ENCODE measurements at places on chromosomes 6 and 20.
A peak's percentile ranks its signal among the peaks of the same experiment; 100 is the strongest.

DNA sequence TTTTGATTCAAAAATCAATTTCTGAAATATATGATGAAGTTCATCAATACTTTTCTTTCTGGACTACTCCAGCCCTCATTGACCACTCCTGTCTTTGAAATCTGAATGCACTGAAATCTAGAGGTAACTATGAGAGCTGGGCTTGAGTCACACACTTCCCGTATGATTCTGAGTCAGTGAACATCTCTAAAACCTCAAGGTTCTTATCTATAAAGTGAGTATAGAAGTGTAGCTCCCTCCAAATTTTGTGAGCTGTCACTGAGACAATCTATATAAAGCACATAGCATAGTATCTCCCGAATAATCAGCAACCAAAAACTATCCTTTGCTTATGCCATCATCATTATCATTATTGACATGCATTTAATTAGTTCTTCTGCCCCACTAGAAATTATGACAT is 182.4 kb downstream of the TSHZ2 start:
- DNase-seq = no peak

DNA sequence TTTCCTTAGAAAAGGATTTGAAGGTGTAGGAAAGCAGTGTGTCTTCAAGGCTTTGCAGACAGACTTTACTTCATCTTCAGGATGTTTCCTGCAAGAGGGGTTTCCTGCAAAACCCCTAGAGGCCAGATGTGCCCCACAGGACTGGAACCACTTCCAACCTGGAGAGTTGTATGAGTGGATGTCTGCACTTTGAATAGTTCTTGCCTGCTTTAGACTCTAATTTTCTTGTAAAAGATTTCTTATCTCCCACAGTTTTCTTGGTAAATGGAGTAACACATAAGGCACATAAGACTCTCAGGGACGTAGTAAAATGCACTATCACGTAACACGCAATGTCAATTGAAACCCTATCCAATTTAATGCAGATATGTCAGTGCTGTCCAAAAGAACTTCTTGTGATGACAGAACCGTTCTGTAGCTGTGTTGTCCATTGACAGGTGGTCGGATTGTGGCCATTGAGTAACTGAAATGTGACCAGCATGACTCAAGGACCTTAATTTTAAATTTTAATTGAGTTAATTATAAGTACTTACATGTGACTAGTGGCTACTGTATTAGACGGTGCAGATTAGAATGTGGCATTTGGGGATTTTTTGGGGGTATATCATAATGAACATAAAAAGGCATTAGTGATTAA is 118.7 kb downstream of the JARID2 start:
- DNase-seq = no peak

DNA sequence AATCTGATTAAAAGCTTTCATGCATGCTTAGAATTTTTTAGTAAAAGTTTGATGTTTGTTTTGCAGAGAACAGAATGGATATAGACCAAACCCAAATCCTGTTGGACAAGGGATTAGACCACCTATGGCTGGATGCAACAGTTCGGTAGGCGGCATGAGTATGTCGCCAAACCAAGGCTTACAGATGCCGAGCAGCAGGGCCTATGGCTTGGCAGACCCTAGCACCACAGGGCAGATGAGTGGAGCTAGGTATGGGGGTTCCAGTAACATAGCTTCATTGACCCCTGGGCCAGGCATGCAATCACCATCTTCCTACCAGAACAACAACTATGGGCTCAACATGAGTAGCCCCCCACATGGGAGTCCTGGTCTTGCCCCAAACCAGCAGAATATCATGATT is 133.6 kb downstream of the NCOA3 start:
- DNase-seq = no peak

DNA sequence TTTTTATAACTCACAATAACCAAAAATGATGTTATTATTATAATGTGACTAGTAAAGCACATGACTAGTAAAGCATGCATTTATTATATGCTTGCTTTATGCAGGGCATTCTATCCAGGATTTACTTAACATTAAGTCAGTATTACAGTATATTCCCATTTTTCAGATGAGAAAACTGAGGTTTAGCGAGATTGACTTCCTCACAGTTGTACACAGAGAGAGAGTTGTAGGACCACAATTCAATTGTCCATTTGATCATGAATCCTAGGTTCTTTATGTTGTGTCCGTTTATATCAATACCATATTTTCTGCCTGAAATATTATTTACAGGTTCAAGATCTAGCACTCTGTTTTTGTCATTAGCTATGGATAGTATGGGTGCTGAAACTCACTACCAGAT is 301.5 kb downstream of the PRL start:
- no peak for DNase-seq

- no peak for DNase-seq
Measured at GRCh38 chr6:85461798-85462170, 11.9 kb downstream of the NT5E start.

DNA sequence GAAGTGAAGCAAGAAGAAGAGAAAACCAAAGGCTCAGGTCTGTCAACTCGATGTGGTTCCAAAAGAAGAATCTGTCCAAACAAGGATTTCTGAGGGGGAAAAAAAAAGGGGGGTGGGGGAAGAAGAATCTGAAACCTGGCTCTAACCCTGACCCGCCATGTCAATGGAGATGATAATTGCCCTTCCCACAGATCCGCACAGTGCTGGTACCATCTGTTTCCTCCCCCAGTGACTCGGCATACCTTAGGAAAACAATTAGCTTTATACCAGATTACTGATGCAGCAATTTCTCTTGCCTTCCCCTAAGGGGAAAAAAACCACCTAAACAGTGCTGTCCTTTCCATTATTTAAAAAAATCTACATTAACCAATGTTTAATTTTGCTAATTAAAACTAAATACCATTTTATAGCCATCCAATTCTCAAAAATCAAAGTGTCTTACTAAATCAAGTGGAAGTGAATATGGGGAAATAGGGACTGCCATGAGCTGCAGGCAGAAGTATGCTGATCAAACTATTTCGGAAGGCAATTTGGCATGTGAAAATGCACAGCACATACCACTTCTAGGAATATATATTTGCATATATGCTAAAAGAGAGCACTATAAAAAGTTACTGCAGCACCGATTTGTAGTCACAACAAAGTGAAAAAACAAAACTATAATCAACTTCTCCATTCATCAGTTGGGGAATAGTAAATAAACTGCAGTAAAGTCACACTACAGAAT is 46.8 kb downstream of the MAP7 start:
- DNase-seq = no peak

DNA sequence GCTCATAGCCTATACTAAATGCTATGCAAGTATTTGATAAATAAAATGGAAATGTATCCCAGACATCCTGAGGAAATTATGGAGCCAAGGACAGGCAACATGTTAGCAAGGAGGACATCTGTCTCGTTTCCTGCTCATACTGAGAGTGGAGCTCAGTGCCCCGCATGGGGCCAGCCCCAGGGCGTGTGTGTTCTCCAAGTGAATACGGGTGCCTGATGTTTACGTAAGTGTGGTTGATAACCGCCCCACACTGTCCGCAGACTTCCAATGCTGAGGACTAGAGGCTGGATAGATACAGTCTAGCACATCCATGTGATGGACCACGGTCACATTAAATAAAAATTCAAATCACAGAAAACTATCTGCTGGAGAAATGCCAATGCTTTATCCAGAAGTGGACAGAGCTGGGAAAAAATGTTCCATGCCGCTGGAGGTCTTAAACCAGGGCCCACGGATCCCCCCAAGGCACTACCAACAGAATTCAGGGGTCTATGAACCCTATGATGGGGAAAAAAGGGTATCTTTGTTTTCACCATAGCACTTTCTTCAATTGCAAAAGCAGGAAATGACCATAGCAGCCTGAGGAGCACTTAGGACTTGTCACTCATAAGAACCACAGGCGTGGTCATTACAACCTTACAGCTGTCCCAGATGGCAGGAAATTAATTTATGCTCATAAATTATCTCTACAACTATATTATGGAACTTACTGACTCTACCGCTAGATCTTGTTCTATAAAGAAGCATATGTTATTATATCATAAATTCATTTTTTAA is 24.9 kb downstream of the TGM2 start:
- peak; percentile 61 for DNase-seq

DNA sequence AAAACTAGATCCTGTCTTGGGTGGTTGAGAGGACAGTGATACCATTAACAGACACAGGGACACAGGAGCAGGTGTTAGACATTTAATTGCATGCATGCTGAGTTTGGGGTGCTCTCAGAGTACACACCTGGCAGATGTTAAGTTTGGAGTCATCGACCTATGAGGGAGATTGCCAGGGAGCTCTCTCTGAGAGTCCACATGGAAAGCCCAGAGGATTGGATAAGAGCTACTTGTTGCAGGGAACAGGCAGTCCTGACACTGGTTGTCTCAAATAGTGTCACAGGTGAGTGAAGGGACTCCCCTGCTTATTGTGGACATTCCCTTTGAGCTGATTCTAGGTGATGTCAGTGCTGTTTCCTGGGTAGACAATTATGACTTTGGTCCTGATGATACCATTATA is 3.1 kb downstream of the ATRN start:
- DNase-seq = no peak

- DNase-seq = no peak
Measured at GRCh38 chr6:44428682-44429081, 41.2 kb downstream of the CDC5L start.

GRCh38 chr6:44575644-44576043 is 188.1 kb downstream of the CDC5L start:
- no peak for DNase-seq

- no peak for DNase-seq
Measured at GRCh38 chr6:86738078-86738477, 199.2 kb upstream of the HTR1E start.

- DNase-seq = no peak
Measured at GRCh38 chr6:140736231-140736630, 1361.8 kb upstream of the CITED2 start.

GRCh38 chr6:74610352-74610751 is 595.5 kb downstream of the COL12A1 start:
- DNase-seq = no peak

DNA sequence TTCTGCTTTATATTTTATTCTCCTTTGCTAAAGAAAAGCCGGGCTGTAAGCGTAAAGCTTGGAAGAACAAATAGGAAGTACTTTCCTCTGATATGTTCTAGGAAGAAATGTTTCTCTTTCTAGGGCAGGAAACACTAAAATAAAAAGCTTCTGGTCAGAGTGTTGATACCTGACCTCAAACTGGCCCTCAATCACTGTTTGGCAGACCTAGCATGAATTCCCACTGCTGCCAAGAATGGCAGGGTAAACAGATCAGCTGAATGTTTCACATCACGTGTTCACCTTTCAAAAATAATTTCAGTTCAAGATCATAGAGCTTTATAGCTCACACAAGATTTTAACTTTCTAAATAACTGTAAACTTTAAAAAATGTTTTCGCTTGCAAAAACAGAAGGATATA is 2.9 kb downstream of the MPC1 start:
- no peak for DNase-seq

DNA sequence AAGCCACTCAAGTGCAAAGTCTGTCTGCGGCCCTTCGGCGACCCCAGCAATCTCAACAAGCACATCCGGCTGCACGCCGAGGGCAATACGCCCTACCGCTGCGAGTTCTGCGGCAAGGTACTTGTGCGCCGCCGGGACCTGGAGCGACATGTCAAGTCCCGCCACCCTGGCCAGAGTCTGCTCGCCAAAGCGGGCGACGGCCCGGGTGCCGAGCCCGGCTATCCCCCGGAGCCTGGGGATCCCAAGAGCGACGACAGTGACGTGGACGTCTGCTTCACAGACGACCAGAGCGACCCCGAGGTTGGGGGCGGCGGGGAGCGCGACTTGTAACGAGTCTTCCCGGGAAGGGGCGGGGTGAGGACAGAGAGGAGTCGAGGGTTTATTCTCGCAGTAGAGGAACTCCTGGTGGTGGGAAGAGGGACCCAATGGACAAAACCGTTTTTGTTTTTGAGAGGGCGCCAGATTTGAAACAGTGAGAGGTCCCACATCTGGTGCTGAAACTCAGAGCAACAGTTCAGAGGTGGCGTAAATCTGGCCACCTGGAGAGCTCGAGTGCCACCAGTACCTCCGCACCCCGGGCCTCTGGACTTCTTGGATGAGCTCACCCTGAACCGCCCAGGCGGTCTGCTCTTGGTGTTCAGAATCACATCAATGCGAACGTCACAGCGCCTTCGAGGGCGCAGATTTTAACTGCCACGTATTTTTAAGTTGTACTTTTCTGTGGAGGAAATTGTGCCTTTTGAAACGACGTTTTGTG is 8.0 kb downstream of the PRDM13 start:
- DNase-seq = peak; percentile 47

DNA sequence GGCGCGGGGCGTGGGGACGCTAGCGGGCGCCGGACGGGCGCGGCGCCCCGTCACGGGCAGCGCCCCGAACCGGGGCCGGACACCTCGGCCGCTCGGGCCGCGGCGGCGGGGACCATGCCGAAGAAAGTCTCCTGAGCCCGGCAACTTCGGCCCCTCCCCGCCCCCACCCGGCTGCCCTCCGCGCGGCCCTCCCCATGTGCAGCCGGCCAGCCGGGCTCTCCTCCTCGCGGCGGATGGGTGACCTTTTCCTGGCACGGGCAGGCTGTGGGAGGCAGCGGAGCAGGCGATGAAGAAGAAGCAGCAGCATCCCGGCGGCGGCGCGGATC is 278 bp downstream of the UST start:
- peak; percentile 59 for DNase-seq

DNA sequence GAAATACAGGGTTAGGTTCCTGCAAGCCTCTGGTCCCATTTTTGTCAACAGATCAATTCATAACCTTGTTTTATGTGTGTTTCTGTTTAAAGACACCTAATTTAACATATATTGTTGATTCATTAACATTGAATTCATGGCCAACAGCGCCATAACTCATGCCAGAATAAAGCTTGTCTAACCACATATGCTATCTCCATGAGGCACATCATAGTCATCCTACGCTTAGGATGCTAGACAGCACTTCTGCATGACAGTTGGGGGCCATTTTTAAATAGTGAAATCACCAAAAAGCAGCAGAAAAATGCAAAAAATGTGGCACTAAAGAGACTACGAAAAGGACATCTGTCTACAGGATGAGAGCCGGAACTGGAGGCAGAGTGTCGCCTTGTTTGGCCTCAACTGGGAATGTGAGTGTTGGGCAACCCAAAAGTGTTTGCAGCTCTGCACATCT is 37.9 kb downstream of the TRAM2 start:
- DNase-seq = no peak

GRCh38 chr20:34888468-34888867 is 12.1 kb downstream of the ACSS2 start:
- no peak for DNase-seq

DNA sequence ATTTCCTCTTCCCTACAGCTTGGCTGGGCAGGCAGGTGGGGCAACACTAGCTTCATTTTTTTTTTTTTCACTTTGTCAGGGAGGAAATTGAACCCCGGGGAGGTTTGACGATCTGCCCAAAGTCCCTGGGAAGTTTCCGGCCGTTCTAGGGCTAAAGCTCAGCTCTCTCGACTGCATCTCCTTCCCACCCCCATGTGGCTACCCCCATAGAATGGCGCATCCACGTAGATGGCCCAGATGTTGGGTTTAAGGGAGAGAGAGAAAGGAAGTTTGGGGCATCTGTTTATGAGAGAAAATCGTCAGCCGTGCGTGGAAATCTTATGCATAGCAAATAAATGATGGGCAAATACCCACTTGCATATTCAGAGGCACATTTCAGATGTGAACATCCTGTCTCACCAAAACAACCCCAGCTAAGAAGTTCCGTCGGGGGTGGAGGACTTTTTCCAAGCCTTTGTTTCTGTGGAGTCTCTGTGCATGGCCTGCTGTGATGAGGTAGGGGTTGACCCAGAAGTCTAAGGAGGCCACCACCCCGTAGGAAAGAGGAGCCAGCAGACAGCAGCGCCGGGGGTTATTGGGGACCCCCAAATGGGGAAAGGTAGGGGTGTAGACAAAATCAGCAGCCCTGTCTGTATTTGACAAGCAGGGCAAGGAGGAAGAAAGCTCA is 40.5 kb upstream of the ZNF831 start:
- no peak for DNase-seq

- DNase-seq = no peak
Measured at GRCh38 chr6:35092362-35093117, 48.6 kb downstream of the TCP11 start.
